ENCODE measurements at places on chromosomes 12 and 14.

GRCh38 chr12:19517583-19517982, 78.3 kb downstream of the AEBP2 start:
- DNase-seq: no peak

GRCh38 chr14:98886982-98887381, 385.0 kb downstream of the BCL11B start:
- peak; percentile 6 for DNase-seq

DNA sequence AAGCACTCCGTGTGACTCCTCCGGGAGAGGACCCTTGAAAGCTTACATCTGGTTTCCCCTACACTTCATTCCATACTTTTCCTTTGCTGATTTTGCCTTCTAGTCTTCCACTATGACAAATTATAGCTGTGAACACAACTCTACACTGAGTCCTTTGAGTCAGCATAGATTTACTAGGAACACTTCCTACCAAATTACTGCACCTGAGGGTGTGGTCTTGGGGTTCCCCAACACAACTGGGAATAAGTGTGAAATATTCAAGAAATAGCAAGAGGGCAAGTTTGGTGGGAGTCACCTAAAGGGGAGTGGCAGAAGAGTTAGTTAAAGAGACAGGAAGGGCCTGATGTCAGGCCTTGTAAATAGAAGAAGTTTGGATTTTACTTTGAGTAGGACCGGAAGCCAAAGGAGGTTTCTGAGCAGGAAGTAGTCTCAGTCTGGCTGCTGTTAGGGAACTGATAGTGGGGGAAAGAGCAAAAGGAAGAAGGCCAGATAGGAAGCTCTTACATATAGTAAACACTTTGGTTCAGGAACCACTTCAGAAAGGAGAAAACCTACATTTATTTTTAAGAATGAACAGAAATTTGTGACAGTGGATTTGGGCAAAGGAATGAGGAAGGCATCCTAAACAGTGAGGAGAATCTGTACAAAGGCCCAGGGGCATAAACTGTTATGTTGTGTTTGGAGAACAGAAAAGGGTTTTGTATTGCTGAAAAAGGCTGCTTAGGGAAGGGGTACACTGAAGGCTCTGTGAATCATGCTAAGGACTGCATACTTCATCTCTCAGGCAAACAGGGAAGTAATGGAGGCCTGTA, 14.2 kb downstream of the SEL1L start:
- DNase-seq: no peak

GRCh38 chr12:13000616-13000924, 505 bp upstream of the HEBP1 start:
- no peak for DNase-seq

DNA sequence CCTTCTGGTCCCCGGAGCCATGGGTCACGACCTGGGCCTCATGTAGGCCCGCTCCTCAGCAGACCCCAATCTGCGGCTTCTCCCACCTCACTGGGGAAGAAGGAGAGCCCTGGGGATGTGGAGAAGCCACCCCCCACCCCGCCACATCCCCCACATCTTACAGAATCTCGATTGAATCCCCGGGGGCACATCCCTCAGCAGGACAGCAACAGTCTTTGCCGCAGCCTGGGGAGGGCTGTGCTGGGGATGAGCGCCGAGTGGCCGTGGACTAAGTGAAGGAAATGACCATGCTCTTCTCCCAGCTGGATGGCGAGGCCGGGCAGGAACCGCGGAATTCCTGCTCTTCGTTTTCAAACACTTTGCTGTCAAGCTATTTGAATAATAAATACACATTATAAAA, 169.0 kb upstream of the RTL1 start:
- DNase-seq: no peak

DNA sequence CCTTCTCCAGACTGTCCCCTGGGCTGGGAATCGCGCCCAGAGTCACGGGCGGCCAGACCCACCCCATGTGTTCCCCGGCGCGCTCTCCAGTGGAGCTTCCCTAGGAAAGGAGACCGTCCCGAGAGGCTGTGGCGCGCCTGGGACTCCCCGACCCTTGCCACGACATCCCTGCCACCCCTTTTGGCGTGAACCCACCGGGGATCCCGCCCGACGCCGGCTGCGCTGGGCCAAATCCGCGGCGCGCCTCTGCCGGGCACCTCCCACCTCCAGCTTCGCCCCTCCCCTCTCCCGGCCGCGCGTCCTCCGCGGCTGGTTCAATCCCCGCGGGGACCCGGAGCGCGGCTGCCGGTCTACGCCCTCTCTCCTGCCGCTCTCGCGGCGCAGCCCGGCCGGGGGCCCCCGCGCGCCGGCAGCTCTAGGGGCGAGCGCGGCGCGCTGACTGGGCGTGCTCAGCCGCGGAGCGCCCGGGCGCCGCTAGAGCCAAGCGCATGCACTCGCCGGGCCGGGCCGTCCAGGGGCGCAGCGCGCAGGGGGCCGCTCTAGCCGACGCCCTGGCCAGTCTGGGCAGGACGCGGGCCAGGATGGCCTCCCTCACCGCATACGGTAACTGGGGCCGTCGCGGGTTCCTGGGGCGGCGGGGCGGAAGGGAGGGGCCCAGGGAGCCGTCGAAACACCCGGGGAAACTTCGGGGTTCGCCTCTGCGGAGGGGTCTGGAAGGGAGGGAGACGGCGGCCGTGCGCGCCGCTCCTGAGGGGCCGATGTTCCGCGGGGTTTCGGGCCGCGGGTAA, 77.4 kb upstream of the ANO4 start:
- no peak for DNase-seq

DNA sequence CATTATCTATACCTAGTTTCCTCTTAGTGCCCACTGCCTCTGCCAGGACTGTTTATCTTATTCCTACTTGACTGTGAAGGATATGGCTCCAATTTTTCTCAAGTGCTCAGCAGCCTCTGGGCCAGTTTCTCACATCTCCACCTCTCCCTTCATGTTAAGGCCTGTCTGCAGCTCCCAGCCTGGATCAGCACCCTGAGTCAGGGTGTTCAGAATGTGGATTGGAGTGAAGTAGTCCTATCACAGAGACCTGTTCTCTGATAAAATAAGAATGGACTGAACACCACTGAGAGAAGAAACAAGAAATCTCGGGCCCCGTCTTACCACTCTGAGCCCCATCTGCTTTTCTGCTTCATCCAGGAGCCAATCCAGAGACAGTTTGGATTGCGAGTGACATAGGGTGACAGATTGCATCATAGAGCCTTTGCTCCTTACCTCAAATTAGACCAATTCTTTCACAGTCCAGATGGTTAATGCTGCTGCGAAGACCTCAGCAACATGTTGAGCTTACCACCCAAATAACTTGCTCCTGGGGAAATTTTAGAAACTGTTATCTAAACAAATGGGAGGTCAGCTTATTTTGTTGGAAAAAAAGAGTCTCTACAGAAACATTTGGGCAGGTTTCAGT, 473.1 kb downstream of the PDZRN4 start:
- no peak for DNase-seq

GRCh38 chr12:49809906-49810389, 18.3 kb downstream of the NCKAP5L start:
- no peak for DNase-seq

- peak; percentile 18 for DNase-seq
Observed at GRCh38 chr12:25694072-25694471, 141.0 kb upstream of the LMNTD1 start.

- no peak for DNase-seq
Observed at GRCh38 chr12:88590851-88591250, 10.6 kb upstream of the KITLG start.

DNA sequence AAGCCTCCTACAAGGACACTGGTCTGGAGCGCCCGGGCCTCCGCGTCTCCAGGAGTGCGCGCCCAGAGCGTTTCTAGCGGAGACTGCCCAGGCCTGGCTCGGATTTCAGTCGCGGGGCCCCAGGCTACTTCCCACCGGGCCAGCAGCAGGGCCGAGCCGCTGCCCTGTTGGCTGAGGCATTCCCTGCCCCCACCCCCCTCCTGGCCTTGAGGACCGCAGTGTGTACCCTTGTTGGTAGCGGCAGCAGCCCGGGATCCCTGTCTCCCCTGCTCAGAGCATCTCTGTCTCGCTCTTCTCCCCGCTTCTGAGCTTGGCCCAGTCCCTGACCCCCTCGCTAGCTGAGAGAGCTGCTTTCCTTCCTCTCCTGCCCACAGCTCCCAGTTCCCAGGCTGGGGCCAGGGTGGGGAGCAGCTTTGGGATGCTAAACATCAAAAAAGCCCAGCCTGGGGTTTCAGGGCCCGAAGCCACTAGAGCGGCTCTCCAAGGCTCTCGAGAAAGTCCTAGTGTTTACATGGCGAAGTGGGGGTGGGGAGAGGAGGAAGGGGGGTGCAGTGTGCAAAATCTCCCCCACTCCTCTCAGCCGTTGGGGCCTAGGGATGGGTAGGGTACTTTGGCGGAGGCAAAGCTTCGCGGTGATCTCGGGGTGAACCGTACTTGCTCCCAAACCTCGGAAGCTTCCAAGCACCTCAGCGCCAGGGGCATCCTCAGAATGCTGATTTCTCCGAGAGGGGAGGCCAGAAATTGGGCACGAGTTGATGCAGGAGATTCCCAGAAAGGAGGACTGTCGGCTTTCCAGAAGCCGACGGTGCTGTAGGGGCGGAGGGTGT, 6.4 kb downstream of the NKX2-1 start:
- no peak for DNase-seq

DNA sequence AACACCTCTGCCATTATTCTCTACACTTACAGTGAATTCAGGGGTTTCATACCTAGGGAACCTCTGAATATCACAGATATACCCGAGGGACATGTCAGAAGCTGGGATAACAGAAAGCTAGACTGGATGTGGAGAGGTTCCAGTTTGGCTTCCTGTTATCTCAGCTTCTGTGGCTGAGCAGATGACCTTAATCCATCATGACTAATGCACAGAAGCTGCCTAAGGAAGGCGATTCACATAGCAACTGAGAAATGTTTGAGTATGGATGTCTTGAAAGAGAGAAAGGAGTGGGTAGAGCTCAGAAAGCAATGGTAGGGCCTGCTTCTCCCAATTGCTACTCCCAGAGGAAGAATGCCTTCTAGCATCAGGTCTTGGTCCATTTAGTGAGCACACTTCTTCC, 187.6 kb downstream of the RMST start:
- DNase-seq: no peak

- no peak for DNase-seq
Observed at GRCh38 chr14:30974628-30975027, 50.8 kb upstream of the AP4S1 start.

GRCh38 chr14:105945896-105946295, 419.5 kb downstream of the TMEM121 start:
- no peak for DNase-seq

- DNase-seq: no peak
Observed at GRCh38 chr14:65941091-65941490, 528.6 kb downstream of the FUT8 start.

GRCh38 chr12:124036171-124036598, 63.2 kb downstream of the ZNF664 start:
- DNase-seq: no peak

- no peak for DNase-seq
Observed at GRCh38 chr12:6978188-6978587, 7.5 kb downstream of the EMG1 start.

GRCh38 chr12:49092816-49093406, 1.7 kb downstream of the DHH start:
- DNase-seq: no peak

DNA sequence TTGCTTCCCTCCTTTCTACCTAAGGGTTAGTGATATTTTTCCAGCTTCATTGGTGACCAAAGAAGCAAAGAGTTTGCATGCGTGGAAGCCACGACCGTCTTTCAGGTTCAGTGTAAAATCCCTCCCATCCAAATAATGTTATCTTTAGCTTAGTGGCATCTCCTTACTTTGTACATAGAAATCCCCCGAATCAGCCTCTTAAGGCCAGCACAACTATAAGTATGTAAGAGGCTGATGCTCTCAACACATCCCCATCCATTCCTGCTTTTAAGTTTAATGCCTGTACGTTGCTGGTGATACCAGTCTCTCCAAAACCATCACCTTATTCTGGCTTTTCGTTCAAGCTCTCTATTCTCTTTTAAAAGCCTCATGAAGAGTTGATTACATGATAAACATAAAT, 14.6 kb downstream of the CDKN1B start:
- no peak for DNase-seq

DNA sequence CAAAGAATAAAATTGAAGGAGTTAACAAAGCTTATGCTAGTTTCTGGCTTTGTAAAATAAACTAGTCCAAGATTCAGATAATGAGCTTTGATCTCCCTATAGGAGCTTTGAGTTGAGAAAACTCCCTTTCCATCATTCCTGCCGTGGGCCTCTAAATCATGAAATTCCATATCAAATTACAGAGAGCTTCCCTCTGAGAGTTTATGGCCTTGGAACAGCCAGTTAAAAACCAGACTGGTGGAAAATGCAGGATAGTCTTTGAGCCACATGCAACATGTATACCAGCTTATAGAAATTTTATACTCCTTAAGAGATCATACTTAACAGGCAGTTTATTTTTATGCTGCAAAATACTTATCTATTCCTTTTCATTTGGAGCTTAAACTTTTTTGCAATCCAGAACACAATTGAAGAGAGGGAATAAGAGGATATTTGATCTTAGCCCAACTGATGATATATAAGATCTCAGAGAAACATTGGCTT, 175.8 kb upstream of the ATP2B1 start:
- no peak for DNase-seq

- DNase-seq: no peak
Observed at GRCh38 chr12:92362785-92363184, 217.1 kb upstream of the BTG1 start.

DNA sequence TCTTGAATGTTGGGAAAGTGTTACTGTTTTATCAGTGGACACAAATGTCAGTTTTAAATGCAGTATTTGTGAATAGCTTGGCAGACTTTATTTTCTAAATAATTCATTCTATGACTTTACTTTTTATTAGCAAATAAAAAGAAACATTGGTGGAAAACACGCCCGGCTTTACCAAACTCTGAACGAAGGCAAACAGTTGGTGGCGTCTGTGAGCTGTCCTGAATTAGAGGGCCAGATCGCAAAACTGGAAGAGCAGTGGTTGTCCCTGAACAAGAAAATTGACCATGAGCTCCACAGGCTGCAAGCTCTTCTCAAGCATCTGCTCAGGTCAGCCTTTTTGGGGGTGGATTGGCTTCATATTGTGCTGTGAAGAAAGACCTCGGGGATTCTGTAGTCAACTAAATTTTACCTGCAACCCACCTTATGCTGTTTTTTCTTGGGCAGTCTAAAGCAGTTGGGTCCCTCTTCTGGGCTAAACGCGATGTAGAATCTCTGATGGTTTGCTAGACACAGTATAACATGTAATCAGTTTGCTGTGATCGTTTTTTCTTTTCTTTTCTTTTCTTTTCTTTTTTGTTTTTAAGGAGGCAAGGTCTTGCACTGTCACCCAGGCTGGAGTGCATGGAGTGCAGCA, 156.4 kb downstream of the ESR2 start:
- DNase-seq: no peak
